ENCODE measurements at places on chromosomes 3 and 15. TPM values are rescaled to one million over a fixed set of nuclear protein-coding genes. Genes with fewer than 3 reads are reported as not detected.

DNA sequence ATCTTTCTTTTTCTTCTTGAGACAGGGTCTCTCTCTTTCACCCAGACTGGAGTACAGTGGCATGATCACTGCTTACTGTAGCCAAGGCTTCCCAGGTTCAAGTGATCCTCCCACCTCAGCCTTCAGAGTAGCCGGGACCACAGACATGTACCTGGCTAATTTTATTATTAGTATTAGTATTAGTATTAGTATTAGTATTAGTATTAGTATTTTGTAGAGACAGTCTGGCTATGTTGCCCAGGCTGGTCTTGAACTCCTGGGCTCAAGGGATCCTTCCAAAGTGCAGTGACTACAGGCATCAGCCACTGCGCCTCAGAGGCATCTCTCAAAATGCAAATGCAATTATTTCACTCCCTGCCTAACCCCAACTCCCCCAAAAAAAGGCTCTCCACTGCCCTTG is 1.7 kb downstream of the KIF7 start:
- DNase-seq: no peak

- DNase-seq: no peak
Observed at GRCh38 chr15:56980473-56980872, 62.0 kb downstream of the TCF12 start.

- DNase-seq: no peak
Observed at GRCh38 chr15:70714565-70714964, 48.8 kb downstream of the UACA start.

Gene TMC3
- total RNA-seq: not detected

- DNase-seq: no peak
Observed at GRCh38 chr15:93164409-93164808, 75.4 kb upstream of the RGMA start.

Gene ZPLD1
- 0.07 TPM for total RNA-seq

- DNase-seq: no peak
Observed at GRCh38 chr3:44224131-44224530, 17.6 kb upstream of the TOPAZ1 start.

Gene NR2E3
- not detected for total RNA-seq

GRCh38 chr15:56927816-56928215 is 9.4 kb downstream of the TCF12 start:
- DNase-seq: no peak

Gene TM2D3
- total RNA-seq: 41.8 TPM

Gene MANF
- total RNA-seq: 182 TPM

Measured in pulmonary artery endothelial cell (primary cell).